ENCODE measurements at places on chromosomes 6 and 20.

DNA sequence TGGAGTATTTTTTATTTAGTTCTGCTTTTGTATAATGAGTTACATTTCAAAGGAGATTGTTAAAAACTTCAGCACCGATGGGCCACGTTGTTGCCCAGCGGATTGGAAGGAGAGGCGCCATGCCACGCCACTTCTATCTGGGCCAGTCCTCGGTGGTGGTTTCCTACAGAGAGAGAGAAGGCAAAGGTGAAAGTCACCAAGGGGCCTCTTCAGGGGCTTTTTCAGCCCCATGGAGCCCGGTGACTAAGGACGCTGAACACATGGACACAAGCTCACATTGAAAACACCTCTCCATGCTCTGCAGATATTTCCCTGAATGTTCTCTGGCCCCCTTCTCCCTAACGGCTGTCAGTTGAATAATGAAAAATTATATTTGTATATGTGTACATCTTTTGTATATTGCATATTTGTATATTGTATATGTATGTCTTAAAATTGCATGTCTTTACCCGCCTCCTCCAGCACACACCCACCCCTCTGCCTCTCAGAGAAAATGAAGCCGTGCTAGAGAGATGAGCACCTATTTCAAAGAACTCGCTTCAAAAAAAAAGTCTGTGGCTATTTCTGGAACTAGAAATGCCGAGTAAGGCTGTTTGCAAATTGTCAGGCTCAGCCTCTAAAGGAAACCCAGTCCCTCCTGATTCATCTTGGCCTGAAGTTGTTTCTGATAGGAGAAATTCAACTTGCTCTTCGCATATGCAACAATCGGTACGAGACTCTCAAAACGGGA lies 91.9 kb upstream of the CDH4 start:
- ATAC-seq = no peak

- ATAC-seq = peak; percentile 92
Observed at GRCh38 chr6:35370124-35370741, 27.9 kb downstream of the PPARD start.

DNA sequence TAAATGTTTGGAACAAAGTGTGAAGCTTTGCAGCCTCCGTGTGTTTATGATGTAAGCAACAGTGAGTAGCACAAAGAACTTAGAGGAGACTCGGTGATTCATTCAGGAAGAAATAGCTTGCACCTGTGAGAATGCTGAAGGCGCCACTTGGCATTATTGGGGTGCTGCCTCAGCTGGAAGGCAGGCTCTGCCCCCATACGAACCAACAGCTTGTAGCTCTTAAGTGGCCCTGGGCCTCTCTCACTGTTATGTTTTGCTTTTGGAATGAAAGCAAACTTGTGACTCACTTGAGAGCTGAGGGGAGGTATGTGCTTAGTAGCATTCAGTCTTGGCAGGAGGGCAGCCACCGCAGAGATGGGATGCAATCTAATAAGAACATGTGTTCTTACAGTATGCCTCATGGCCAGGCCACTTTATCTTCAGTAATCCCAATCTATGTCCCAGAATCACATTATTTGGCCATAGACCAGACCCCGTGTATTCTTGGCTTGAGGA lies 310.7 kb downstream of the EYA4 start:
- no peak for ATAC-seq

DNA sequence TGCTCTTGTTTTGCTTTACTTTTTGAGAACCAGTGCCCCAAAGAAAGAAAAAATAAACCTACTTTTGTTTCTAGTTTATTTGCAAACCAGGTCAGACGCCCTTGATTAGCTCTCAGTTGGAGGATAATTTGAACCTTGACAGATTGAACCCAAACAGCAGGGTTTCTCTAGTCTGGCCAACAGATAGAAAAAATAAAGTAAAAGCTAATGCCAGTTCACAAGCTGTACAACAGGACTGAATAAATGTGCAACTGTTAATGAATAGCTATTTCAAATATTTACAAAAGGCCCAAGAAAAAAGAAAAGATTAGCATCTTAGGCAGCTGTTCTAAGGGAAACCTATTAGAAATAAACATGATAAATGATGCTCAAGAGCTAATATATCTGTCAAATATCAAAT lies 331.8 kb downstream of the CDKAL1 start:
- ATAC-seq = no peak

- no peak for ATAC-seq
Observed at GRCh38 chr6:117550078-117550600, 52.2 kb downstream of the GOPC start.

DNA sequence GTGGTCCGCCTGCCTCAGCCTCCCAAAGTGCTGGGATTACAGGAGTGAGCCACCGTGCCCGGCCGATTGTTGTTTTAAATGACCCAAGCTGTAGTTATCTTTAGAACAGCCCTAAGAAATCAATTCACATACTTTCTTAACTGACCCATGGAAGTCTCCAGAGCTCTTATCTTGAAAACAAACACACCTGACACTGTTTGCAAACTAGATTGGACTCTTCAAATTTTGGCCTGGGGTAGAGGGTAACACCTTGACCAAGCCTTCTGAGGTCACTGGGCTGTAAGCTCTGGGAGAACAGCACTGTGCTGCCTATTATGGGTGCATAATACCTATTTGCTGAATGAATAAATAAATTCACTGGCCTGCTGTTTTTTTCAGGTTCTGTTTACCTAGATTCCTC lies 190.6 kb downstream of the AIG1 start:
- no peak for ATAC-seq

- peak; percentile 69 for ATAC-seq
Observed at GRCh38 chr6:331622-332521, 39.6 kb downstream of the DUSP22 start.

- no peak for ATAC-seq
Observed at GRCh38 chr6:125013938-125014660, 51.9 kb downstream of the RNF217 start.

DNA sequence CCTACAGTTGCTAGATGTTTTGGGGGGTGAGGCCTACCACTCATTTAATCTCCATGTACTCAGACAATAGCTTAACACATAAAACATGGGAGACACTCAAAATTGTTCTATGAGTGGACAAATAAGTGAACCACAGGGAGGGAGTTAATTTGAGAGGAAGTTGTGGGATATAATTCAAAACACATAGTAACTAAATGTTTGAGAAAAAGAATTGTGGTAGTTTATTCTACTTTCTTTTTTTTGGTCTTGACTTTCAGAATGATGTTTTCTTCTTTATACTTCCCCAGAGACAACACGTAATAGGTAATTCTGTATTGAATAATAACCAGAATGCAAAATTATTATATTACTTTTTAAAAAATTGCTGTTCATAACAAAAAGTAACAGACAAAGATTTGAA lies 453.8 kb downstream of the RFPL4B start:
- ATAC-seq = no peak

DNA sequence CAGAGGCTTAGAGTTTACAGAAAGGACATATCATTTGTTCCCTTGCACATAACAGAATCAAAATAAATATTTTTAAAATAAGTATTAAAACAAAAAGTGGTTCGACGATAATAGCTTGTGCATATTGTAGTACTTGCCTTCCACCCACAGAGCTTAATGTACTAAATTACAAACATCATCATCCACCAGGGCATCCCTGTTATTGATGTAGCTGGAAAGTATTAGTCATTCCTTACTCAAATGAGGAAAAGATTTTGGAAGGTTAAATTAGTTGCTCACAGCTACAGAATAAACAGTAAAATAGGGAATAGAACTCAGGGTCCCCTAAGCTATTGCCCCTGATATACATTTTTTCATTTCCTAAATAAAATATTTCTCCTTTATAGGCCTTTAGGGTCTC lies 150.3 kb downstream of the PTPRK start:
- no peak for ATAC-seq

DNA sequence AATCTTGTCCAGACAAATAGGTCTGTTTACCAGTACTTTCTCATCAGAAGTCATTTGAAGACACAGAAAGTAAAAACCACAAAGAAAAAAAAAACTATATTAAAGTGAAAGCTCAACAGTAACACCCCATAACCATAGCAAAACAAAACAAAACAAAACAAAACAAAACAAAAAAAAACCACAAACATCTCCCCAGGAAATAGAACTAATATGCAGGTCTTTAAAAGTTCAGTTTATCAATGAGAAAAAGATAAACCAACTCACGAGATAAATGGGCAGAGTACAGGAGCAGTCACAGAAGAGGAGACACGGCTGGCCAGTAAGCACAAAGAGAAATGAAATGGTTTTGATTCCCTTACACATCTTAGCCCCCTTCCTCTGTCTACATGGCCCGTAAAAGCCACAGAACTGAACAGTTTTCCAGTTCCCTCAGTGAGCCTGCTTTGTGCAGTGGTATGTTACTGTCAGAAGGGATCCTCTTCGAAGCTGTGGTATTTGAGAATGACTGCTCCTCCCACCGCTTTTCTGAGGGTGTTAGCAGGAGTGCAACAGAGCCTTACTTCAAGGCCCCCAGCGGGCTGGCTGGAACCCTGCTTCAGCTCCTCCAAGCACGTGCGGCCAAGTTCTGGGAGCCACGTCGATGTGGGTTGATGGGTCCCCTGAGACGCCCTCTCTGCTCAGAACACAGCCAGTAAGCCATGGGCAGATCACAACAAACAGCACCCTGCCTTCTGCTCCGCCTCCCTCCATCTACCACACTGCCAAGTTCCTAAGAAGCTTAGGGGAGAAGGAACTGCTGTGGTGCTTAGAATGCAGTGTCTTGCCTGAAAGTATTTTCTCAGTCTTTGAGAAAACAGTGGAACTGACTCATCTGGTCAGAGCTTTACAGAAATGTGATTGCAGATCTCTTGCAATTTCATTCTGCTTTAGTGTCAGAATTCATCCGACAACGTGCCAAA lies 14.0 kb downstream of the UST start:
- ATAC-seq = peak; percentile 87

- ATAC-seq = no peak
Observed at GRCh38 chr20:64115171-64115911, 8.0 kb upstream of the NPBWR2 start.

- no peak for ATAC-seq
Observed at GRCh38 chr6:169287675-169288074, 34.0 kb upstream of the THBS2 start.

DNA sequence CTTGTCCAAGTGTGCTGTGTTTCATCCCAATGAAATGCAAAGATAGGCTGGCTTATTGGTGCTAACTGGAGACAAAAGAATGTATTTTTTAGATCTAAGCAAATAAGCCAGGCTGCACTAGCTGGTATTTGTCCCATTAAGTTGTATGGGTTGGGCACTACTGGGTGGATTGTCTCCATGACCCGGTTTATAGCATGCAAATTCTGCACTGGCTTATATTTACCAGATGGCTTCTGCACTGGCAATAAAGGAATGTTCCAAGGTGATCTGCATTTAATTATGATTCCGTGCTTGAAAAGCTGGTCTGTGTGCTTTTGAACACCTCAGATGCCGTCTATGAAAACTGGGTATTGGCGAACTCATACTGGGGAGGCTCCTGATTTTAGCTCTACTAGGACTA lies 61.4 kb upstream of the MOCS1 start:
- no peak for ATAC-seq

DNA sequence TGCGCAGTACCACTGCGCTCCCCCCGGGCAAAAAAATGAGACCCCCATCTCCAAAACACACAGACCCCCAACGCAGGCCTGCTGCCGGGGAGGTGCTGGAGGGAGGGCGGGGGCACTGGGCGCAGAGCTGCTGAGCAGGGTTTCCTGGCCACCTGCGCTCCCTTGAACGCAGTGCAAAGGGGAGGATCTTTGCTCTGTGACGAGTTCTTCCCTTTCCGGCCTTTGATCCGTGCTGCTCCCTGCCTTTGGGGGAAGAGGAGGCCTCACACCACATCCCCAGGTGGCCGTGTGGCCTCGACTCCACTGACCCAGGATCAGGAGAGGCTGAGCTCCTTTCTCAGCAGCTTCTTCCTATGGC lies 8.9 kb upstream of the COL20A1 start:
- no peak for ATAC-seq

- no peak for ATAC-seq
Observed at GRCh38 chr6:142459271-142459670, 157.5 kb downstream of the ADGRG6 start.

- ATAC-seq = no peak
Observed at GRCh38 chr6:37576336-37576737, 76.6 kb upstream of the CCDC167 start.

DNA sequence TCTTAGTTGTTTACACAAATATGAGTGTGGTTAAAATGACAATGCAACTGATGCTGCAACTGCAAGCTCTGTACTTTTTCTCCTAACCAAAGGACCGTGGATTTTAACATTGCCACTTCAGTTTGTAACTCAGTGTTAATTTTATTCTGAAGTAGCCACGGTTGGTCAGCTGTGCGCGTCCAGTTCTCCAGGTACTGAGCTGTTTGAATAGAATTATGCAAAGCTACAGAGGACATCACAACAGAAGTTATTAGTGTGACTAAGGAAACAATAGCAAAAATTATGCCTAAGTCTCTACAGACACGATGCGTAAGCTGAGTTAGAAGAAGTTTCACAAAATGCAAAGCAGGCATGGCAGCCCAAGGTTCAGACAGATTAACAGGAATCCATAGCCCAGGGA lies 4.4 kb upstream of the ABHD12 start:
- ATAC-seq = no peak

- ATAC-seq = no peak
Observed at GRCh38 chr6:136546331-136546730, 3.9 kb downstream of the MAP7 start.

- no peak for ATAC-seq
Observed at GRCh38 chr6:89888871-89889270, 5.4 kb upstream of the GJA10 start.

GRCh38 chr20:6806275-6806674 lies 38.8 kb downstream of the BMP2 start:
- ATAC-seq = no peak

GRCh38 chr6:130676077-130676772 lies 151.0 kb upstream of the SMLR1 start:
- no peak for ATAC-seq

DNA sequence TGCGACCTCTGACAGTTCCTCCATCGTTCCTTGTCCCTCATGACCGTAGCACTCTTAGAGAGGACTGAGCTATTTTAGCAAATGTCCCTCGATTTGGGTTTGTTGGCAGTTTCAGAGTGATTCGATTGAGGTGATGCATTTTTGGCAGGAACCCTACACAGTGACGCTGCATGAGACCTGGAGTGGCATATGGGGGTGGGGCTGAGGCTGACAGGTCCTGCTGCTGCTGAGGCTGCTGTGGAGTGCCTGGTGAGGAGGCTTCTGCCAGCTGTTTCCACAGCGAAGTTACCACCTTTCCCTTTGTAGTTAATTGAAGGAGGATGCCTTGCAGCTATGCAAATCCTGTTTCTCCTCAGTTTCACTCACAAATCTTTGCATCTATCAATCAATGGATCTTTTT lies 19.8 kb downstream of the PXDC1 start:
- ATAC-seq = no peak

- no peak for ATAC-seq
Observed at GRCh38 chr20:11117808-11118528, 444.2 kb upstream of the JAG1 start.

GRCh38 chr6:52109171-52109571 lies 21.8 kb upstream of the PKHD1 start:
- no peak for ATAC-seq

All from stimulated activated memory B cell treated with anti-CD40 and anti-IgM and Interleukin-4, amounts not matched to agents 10 μg/mL and 1 μg/mL and 100 μg/mL, for 72 hours (primary cell).